AML-193 (cell line): ENCODE measurements at places on chromosomes 6 and 20.

DNA sequence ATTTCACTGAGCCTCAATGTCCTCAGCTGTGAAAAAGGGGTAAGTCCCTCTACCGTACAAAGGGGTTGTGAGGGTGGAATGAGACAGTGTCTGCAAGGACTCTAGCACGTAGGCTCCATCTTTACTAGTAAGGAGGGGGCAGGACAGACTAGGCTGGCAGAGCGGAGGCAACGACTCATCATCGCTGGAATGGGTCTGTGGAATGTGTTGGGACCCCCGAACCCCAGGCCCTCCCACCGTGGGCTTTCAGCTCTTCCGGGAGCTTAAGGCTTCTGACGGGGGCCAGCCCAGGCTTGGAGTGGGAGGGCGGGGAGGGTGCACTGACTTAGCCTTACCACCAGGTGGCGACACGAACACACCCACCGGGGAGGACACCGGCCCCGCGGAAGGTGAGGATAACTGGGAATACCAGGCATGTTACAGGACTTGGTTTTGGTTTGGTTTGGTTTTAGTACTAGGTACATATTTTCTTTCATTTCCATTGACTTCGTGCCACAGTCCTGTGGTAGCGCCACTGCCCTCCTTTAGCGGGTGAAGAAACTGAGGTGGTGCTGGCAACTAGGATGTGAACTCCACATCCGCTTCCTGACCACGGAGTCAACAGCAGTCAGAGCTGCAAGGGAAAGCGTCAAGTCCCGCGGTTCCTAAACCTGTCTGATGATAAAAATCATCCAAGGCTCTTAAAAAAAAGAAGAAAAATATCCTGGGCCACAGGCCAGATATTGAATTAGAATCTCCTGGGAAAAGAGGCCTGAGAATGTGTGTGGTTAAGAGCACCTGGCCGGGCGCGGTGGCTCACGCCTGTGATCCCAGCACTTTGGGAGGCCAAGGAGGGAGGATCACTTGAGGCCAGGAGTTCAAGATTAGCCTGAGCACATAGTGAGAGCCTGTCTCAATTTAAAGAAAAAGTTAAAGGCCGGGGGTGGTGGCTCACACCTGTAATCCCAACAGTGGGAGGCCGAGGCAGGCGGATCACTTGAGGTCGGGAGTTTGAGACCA, 10.3 kb upstream of the TULP1 start:
- DNase-seq: peak; percentile 28

- no peak for DNase-seq
Observed at GRCh38 chr20:15297059-15297875, 959.9 kb upstream of the FLRT3 start.

- DNase-seq: no peak
Observed at GRCh38 chr20:52305858-52306257, 114.3 kb upstream of the ZFP64 start.

DNA sequence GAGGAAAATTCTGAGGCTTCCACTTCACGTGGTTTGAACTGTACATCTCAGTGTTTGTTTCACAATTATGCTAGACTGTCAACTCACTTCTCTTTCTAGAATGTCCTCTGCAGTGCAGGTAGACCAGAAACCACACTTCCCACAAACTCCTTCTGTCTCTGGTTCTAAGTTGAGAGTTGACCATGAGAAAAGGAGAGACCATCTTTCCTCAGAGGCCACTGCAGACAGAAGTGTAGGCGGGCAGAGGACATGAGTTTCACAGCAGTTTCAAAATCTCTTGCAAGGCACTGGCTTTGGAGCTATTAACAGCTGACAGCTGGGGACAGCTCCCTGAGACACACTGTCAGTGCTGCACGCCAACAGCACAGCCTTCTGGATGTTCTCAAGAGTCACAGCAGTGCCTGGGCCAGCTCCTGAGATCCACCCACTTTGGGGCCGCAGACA, 55.4 kb upstream of the MOXD1 start:
- peak; percentile 47 for DNase-seq

GRCh38 chr6:106360989-106361430, 493 bp downstream of the CRYBG1 start:
- DNase-seq: no peak
